ENCODE measurements at places on chromosomes 3 and 15.

- no peak for DNase-seq
Measured at GRCh38 chr3:8645712-8646111, 1.1 kb upstream of the SSUH2 start.

DNA sequence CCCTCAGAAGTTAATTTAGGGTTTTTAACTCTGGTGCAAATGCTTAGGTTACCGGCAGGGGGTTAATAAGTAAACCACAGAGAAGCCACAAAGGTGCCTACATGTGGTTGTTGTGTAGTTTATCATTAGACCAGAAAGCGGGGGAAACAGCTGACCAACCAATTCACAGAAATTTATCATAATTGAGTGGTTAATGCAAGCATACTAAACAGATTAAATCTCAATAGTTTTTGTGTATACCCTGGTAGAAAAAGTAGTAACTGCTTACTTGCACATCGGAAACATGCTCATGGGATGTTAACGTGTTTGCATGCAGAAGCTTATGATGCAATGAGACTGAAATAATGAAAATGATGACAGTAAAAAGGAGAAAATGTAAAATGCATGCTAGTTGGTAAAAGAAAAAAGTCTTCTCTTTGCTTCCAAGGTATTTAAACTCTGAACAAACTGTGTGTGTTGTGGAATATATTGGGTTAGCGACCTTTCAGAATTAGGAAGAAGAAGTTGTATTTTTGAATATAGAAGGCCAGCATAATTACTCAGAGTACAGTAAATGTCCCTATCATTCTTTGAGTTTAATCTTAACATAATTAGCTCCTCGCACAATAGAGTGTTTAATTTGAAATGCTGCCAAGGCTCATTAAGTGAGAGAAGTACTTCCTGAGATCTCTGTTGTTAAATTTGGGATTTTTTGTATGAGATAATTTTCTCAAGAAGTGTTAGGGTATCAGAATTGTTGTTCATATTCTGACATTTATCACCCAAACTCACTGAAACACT is 316.2 kb downstream of the PTPRG start:
- DNase-seq, result no peak

DNA sequence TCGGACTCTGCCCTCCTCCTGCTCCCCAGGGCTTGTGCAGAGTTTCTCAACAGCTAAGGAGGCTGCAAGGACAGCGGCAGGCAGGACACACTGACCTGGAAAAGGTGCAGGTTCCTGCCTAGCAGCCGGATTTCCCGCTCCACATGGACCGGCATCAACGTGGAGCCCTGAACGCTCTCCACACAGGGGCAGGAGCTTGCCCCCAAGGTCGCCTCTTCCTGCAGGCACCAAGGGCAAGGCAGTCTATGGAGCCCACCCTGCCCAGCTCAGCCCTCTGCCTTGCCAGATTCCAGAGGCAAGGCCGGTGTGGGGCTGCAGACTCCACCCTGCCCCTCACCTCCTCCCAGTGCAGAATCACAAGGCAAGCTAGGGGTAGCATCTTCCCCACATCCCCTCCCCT is 10.7 kb downstream of the PLXNB1 start:
- no peak for DNase-seq

DNA sequence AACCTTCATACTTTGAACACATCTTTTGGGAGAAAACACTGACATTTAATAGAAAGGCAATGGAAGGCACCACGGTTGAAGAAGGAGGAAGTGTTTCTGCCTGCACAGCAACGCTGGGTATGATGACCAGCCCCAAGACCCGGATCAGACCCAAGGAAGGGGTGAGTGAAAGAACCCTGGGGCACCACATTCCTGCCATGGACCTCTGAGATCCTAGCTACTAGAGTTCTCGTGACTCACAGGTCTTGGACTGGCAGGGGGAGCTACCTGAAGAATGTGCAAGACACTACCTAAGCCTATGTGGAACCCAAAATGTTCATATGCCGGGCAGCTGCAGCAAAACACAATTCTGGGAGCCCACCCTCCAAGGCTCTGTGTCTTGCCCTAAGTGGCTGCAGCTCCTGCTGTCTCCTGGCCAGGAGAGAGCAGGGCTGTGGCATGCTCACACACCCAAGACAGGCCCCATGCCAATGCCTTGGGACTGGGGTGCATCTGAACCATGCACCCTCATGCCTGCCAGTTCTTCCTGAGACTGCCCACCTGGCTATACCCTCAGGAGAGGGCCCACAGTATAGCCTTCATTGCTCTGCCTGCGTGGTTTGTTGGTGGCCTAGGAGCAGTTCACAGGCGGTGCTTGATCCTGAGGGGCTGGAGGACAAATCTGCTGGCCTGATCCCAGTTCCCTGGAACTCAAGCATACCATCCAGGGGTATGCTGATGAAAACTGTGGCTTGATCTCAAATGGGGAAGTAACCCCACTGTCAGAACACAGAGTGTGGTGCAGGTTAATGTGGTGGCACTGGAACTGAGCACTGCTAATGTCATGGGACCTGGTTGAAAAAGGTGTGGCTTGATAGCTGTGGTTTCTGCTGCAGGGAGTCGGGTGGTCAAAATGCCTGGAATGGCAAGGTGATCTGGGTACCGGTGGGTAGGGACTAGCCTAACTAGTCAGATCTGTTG is 353.3 kb upstream of the ARHGEF26 start:
- DNase-seq, result no peak

DNA sequence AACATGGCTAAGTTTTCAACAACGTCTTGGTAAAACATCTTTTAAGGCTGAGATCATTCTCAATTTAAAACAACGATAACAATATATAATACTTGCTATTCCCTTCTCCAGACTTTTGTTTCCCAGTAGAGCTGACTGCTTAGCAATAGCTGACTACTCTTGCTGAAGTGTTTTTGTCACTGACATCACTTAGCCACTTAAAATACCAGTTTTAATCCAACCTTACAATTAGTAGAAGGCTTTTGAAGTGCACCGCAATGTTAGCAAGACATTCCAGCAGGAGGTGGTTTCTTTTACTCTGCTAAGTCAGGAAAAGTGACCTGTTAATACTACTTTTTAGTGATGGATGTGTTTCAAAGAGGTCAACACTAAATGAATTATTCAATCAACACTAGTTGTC is 28.7 kb upstream of the GBE1 start:
- DNase-seq, result no peak
